ENCODE measurements at places on chromosomes 16 and 17.

- DNase-seq: peak; percentile 98
Observed at GRCh38 chr17:29589524-29590410, at the start of gene GIT1. Gene GIT1, minus strand, starts transcription at chr17:29589648. Its CDS starts 270 bp downstream, at chr17:29589378.

- DNase-seq: no peak
Observed at GRCh38 chr17:65556910-65557348, 4.5 kb downstream of the AXIN2 start.

DNA sequence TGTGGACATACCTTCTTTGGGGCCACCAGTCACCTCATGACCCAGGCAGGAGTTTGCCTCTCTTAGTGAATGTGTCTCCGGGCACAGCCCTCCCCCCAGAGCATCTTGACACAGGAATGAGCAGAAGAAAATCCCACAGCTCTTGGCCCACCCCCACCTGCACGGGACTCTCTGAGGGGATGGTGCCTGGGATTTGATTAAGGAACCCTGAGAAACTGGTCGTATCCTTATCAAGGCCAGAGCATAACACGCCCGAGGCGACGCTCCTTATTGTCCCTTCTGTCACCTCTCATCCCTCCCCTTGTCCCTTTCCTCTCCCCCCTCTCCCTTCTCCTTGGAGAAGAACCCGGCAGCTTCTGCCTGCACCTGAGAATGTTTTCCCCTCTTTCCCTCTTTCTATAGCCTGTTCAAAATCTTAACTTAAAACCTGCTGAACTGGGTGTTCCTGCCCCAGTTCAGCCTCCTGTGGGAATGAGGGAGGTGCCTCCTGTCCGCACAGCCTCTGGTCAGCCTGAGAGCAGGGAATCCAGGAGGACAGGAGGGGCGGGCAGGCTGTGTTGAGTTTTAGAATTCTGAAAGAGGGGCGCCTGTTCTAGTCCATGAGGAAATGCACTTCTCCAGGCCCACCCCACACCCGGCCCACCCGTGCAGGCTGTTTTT, 140.7 kb upstream of the PLCG2 start:
- DNase-seq: no peak

DNA sequence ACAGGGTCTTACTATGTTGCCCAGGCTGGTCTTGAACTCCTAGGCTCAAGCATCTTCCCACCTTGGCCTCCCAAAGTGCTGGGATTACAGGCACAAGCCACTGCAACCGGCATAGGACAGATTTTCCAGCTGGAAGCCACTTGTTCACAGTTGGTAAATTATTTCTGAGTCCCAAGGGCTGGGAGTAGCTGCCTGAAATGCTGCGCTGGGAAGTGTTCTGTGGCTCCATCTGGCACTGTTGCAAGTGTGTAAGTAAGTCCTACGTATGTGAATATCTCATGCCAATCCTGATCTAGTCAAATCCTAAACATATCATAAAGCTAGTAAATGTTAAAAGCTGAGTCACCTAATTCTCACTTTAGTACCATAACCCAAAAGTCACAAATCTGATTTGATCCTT, 48.1 kb downstream of the YWHAE start:
- no peak for DNase-seq

DNA sequence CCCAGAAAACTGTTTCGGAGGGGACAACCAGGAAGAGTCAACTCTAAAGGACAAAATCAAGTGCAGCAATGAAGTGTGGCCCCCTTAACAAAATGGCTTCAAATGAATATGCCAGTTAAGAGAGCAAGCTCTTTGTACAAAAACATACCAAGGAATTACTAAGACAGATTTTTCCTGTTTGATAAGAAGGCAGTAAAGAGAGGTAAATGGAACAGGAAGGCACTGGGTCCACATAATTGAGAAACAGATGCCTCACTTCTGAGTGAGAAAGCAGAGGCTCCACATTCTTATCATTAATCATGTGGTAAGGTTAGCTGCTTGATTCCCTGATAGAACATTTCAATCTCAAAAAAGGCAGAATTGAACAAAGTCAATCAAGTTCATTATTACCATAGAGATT, 44.9 kb downstream of the MBTD1 start:
- no peak for DNase-seq

GRCh38 chr17:6505425-6506142, 50.8 kb downstream of the PITPNM3 start:
- no peak for DNase-seq

DNA sequence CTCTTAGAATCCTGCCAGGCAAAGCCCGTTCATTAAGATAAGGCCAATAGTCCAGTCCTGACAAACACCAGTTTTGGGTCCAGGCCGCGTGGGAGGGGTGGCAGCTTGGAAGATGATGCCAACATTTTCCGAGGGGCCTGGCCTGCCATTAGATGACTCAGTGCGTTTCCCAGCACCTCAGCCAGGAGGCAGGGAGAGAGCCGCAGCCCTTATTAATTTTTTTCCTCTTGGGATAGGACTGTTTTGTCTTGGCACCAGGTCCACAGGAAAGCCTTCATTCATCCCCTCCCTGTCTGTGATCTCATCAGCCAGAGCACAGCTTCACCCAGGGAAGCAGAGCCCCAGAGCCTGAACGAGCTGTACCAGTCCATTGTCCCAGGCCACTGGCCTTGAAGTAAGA, 4.7 kb upstream of the NDEL1 start:
- DNase-seq: peak; percentile 72

DNA sequence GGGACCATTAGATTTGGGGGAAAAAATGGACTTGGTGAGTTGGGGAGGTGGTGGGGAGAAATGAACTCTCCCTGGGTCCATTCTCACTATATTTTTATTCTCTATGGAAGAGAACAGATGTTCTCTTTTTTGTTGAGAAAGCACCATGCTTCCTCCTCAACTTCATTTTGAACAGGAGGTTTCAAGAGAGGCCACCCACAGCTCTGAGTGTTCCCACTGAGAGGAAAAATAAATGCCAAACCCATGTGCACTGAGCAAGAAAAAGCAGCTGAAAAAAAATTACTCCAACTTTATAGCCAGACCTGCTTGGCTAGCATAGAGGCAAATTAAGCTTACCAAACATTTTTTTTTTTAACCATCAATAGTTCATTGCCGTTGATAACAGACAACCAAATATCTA, 883.6 kb downstream of the KCNJ2 start:
- DNase-seq: no peak

- DNase-seq: peak; percentile 46
Observed at GRCh38 chr17:28227316-28228108, 91.5 kb upstream of the TMEM97 start.

GRCh38 chr16:30728899-30729672, 19.1 kb upstream of the PHKG2 start:
- DNase-seq: no peak

- DNase-seq: no peak
Observed at GRCh38 chr17:11086646-11087340, 154.2 kb upstream of the SHISA6 start.

GRCh38 chr17:58669853-58670252, 22.0 kb downstream of the TEX14 start:
- DNase-seq: no peak

DNA sequence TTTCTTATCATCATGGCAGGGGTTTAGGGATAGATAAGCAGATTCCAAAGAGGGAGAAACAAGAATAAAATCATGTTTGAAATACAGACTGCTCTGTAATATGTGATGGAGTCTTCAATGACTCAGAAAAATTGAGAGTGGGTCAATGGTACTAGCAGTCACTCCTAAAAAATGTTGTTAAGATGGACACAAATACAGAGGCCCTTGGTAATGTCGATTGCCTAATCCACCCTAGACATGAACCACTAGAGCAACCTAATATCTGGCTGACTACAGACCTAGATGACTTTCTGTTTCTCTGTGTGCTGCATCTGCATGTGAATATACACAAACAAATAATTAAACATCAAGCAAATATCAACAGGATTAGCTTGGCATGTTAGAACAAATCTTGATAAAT, 135.8 kb downstream of the CDH8 start:
- DNase-seq: peak; percentile 73

DNA sequence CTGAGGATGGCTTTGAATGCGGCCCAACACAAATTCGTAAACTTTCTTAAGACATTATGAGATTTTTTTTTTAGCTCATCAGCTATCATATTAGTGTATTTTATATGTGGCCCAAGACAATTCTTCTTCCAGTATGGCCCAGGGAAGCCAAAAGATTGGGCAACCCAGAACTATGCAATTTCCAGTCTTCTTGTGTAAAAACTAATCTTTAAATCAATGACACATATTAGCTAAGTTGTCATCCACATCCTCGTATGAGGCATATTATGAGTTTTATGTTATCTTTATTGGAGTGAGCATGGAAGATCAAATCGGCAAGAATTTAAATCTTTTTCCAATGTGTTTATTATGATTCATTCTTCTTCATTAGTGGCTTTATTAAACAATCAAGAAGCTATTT, 198.6 kb upstream of the HSBP1 start:
- no peak for DNase-seq

DNA sequence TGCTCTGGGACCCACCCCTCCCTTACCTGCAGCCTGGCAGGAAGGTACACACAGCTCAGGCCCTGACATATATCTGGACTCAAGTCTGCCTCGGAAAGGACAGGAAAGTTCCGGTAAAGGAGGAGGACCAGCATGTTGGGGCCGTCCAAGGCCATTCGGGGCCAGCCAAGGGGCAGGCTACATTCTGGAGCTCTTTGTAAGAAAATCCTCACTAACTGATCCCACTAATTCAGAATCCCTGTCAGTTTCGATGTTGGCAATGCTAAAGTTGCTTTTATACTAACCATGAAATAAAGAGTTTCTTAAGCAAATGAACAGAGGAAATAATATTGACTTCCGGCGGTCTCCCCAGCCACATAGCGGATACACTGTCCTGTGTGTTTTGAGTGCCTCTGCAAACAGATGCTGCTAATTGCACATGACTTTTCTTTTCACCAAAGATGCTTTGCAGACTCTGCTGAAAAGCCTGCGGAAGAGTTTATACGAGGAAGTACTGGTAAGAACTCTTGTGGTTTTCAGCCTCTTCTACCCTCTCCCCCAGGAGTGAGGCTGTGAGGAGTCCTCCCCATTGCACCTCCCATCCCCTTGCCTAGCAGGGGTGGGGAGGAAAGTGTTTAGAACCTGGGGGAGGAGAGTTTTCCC, 54.8 kb downstream of the PLXDC1 start:
- DNase-seq: no peak

DNA sequence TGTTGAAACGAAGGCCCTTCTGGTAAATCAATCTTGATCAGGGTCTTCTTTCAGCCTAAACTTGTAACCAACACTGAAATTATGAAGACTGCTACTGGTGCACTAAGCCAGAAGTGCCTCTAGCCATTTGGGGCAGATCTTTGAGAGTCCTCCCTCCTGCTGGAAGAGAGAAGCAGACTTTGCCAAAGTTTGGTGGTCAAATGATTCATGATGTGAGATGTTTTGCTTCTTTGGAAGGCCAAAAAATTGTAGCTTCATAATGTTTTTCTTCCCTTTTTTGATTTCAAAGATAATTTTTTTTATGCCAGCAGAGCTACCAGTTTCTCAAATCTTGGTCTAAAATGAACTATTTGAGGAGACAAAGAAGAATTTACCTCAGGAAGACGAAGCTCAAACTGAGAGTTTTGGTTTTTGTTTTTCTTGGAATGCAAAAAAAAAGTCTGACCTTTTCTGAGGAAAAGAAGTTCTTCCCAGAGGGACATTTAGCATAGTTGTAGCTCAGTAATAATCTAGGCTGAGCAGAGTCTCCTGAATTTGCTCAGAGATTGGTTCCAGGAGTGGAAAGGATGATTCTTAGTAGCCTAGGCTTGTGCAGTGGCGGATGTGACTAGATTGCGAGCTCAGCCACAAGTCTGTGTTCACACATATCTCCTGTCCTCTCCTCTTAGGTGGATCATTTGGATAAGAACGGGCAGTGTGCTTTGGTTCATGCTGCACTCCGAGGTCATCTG, 50.9 kb downstream of the CYB561 start:
- DNase-seq: peak; percentile 88

DNA sequence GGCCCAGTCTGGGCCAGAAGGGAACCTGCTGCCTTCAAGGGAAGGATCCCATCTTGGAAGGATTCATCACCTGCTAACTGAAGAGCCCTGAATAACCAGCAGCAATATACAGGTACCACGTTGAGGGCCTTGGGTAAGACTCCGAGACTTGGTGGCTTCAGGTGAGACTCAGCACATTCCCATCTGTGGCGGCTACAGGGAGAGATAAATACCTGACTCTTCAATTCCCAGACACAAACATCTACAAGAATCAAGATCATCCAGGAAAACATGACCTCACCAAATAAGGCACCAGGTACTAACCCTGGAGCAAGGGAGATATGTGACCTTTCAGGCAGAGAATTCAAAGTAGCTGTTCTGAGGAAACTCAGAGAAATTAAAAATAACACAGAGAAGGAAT, 99.5 kb downstream of the DYNLRB2 start:
- DNase-seq: no peak

DNA sequence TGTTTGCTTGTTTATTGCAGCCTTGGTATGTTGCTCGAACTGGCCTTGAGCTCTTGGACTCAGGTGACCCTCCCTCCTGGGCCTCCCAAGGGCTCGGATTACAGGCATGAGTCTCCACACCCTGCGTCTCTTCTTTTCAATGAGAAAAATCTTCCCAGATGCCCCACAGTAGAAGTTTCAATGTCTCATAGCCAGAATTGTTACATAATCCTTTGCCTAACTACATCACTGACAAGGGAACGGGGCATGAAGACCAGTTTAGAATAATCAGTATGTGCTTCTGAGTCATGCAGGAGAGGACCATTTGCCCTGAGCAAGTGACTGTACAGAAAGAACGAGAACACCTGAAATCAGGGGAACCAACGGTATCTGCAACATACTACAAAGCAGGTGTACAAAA, 61.9 kb upstream of the RBBP6 start:
- DNase-seq: no peak

DNA sequence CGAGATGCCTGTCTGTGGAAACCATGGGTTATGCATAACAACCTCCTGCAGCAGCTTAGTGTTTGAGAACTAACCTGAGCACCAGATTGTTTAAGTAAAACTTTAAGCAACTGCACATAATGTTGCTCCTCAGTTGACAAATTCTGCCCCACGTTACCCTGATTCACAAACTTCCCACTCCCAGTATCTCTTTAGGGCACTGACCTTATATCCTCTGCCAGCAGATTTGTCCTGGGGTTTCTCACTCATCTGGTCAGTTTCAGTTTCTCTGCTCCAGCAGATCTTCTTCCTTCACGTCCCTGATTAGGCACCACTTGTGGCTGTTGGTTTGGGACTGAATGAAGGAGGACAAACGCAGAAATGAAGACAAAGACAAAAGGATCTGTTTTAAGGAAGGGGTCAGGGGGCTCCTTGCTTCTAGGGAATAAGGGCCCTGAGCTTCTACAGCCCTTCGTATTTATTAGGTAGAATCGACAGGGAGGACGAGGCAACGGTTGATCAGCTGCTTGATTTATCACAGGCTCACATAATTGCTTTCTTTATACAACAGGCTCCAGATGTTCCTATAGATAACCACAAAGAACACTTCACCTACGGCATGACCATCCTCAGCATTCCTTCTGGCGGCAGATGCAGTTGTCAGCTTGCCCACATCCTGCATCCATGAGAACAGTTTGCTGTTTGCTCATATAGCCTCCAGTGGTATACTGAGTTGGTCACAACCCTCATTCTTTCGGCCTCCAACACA, 13.5 kb upstream of the ZNF689 start:
- no peak for DNase-seq

- DNase-seq: no peak
Observed at GRCh38 chr17:60284709-60285108, 107.2 kb downstream of the USP32 start.

- no peak for DNase-seq
Observed at GRCh38 chr16:80804056-80804525, 307 bp downstream of the CDYL2 start.

All from AG20443 (cell line).